ENCODE measurements at places on chromosomes 5 and 9.

DNA sequence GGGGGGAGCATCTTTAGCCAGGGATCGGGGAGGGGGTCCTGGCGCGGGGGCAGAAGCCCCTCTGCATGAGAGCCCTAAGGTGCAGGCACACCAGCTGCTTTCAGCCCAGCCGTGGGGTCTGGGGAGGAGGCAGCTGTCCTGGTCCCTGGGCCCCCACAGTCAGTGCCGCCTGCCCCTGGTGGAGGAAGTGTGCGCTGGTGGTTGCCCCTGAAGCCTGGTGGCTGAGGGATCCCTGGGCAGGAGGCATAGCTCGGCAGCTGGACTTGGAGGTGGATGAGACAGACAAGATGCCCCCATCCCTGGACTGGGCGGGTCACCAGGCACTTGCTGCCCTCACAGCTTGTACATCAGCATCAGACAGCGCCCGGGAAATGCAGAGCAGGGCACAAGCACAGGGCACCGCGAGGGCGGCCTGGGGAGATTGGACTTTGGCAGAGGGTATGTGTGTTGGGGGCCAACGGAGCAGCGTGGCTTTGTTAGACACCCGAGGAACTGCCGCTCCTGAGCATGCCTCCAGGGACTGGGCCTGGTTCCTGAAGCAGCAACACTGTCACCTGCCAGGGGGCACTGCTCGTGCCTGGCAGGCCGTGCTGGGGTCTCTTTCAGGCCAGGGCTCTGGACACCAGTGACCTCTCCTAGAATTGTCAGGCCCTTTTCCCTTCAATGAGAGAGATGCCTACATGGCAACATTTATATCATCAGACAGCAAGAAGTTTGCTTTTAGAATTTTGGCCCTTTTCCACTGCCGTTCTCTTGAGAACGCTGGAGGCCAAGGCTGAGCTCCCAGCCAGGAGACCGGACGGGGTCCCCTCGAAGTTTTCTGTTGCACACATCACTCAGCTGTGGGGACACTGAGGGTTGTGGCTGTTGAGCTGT is 41.9 kb upstream of the CTSL start:
- no peak for DNase-seq

DNA sequence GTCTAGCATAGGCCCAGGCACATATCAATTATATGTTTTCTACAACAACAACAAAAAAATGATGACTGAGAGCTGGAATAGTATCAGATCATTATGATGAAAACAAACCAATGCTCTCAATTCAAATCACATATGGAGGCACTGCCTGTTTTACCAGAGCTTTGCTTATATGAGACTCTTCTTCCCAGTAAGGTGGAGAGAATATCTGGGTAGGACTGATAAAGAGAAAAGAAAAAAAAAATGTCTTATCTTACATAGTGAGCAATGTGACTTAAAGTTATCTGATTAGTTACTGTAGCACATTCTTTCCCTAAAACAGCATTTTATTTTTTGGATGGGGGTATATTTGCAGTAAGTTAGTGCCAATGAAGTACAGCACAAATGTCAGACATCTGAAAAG is 154.8 kb downstream of the RAB3C start:
- no peak for DNase-seq

GRCh38 chr9:137423514-137424291 is 510 bp downstream of the NOXA1 start:
- no peak for DNase-seq

GRCh38 chr5:172770374-172770674 is 671 bp downstream of the DUSP1 start:
- DNase-seq: no peak

DNA sequence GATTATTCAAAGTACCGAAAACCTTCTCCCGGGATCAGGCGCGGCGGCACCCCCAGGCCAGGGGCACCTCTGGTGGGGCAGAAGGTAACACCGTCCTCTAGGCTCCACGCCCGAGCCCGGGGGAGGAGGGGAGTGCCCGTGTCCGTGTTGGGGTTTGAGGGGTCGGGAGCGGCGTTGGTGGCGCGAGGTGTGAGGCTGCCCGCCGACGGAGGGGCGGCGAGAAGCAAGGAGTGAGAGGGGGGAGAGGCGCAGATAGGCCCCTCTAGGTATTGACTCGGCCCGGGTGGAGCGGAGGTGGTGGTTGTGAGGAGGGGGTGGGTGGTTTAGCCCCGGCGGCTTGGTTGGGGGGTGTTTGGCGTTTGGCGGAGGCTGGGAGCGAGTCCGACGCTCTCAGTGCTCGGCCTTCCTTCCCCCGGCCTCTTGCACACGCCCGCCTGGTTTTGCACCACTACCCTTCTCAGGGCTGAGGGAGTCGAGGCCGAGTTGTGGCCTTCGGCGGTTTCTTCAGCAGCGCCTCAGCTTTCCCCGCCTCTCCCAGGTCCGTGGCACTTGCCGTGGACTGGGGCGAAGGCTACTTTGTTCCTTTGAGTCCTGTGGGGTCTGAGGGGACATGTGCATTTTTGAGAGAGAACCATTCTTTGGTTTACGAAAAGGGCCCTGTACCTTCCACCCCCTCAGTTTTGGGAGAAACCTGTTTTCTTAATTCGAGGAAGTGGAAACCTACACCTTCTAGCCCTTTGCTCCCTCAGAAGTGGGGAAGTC is 450 bp downstream of the GPBP1 start:
- no peak for DNase-seq

- no peak for DNase-seq
Measured at GRCh38 chr9:69168709-69169217, 5.3 kb upstream of the TJP2 start.

DNA sequence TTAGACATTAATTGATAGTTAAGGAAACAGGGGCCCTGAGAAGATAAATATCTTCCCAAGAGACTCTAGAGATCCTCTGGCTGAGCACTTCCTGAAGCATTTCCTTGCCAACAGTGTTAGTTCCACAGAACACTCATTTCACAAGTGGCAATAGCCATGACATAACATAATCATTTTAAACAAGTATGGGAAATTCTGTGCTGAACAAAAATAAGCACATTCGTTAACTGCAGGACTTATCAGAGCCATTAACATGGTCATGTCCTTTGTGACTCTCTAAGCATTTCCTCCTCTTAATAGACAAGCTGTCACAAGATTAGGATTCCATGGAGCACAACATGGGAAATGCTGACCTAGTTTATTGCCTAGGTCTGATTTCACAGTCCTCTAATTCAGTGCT is 184.9 kb downstream of the SNX18 start:
- DNase-seq: no peak

GRCh38 chr5:180072556-180072955 is 997 bp upstream of the RNF130 start:
- no peak for DNase-seq

- no peak for DNase-seq
Measured at GRCh38 chr5:139667730-139668063, 19.5 kb downstream of the CXXC5 start.

GRCh38 chr5:178583279-178583678 is 6.9 kb downstream of the COL23A1 start:
- DNase-seq: no peak

- no peak for DNase-seq
Measured at GRCh38 chr5:172438319-172438668, 16.0 kb downstream of the SH3PXD2B start.

- no peak for DNase-seq
Measured at GRCh38 chr5:174837919-174838902, 113.8 kb downstream of the MSX2 start.

GRCh38 chr9:27112235-27112634 is 3.2 kb downstream of the TEK start:
- no peak for DNase-seq

DNA sequence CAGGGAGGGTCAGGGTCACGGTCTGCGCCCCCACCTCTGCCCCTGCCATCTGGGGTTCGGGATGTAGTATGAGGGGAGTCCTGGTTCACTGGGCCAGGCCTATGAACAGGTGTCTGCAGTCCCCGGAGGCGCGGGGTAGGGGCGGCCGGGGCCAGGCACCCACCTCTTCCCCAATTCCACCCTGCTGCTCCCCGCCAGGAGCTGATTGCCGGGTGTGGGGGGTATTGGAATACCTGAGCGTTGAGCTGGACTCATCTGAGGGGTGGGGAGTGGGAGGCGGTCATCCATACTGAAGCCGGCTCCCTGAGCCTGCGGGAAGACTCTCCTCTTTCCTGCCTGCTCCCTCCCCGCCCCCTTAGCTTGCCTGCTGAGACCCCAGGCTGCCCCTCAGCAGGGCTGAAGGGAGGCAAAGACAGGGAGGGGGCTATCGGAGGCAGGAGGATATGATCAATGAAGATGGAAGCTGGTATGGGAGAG is 679 bp downstream of the SLC6A7 start:
- DNase-seq: no peak

- DNase-seq: no peak
Measured at GRCh38 chr5:171418982-171419687, at the start of gene FGF18. FGF18 (plus strand) TSS chr5:171419647; CDS start chr5:171420200, 553 bp downstream.

- no peak for DNase-seq
Measured at GRCh38 chr9:34343090-34343489, 13.7 kb downstream of the NUDT2 start.

- no peak for DNase-seq
Measured at GRCh38 chr5:137957948-137958347, 68.7 kb downstream of the PKD2L2 start.

DNA sequence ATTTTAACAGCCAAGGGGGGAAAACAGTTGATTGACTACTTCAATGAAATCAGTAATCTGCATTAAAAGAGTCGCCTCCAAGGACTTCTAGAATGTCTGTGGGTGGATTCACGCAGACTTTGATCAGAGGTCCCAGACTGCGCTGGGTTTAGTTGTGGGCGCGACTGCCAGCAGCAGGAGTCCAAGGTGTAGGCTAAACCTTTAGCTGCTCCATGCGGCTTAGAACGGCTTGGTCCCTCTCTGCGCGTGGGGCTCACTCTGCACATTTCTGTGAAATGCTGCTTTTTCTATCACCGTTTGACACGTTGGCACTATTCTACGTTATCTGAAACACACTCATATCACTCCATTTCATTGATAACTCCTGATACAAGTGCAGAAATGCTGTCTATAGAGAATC is 48.6 kb upstream of the IRX2 start:
- no peak for DNase-seq

GRCh38 chr5:172707285-172708182 is 63.5 kb downstream of the DUSP1 start:
- DNase-seq: no peak

DNA sequence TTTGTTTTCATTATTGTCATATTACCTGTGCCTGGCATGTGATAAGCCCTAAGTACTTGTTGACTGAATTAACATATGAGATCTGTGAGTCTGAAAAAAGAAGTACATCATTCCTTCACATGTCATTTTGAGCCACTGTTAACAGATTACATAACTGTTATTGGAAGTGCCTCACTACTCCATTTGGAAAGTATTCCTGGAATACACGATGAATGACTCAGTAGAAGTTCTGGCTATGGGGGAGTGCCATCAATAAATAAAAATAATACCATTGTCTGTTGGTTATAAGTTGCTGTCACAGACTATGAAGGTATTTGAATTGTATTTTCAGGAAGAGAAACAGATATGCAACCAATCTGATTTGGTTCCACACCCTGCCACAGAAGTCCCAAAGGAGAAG is 12.9 kb downstream of the NIPSNAP3B start:
- DNase-seq: no peak

GRCh38 chr5:25459082-25459481 is 814.3 kb upstream of the CDH10 start:
- no peak for DNase-seq

GRCh38 chr9:72983512-72984225 is 30.8 kb upstream of the ALDH1A1 start:
- DNase-seq: no peak

GRCh38 chr5:139951983-139952382 is 91.1 kb downstream of the NRG2 start:
- no peak for DNase-seq

GRCh38 chr9:93871286-93871685 is 83.9 kb downstream of the BARX1 start:
- no peak for DNase-seq

DNA sequence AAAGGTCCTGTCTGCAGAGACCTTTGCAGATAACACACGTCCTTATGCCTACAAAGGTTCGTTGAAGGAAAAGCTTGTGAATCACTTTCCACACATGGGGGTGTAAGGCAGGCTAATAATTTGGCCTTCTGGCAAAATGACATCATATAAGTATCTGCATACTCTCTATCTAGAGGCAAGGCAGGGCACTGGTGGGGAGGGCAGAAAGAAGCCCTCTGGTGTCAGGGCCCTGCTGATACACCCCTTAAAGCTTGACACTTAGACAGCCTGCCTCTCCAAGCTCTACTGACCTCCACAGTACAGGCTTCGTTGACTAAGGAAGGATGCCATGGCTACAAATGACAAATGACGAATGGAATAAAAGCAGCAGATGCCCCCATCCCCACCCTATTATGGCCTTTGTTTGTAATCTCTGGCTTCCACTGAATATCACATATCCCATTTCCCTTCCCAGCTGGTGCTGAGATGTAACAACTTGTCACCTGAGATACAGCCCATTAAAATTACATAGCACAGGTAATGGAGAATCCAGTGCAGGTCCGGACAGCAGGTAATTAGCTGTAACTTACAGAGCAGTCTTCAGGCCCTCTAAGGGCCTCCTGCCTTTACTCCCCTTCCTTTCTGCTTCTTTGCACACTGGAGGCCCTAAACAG is 76.9 kb upstream of the IFNK start:
- no peak for DNase-seq
